ENCODE measurements at places on chromosomes 6 and 20.

GRCh38 chr6:17589406-17590096 lies 10.6 kb upstream of the FAM8A1 start:
- no peak for DNase-seq

DNA sequence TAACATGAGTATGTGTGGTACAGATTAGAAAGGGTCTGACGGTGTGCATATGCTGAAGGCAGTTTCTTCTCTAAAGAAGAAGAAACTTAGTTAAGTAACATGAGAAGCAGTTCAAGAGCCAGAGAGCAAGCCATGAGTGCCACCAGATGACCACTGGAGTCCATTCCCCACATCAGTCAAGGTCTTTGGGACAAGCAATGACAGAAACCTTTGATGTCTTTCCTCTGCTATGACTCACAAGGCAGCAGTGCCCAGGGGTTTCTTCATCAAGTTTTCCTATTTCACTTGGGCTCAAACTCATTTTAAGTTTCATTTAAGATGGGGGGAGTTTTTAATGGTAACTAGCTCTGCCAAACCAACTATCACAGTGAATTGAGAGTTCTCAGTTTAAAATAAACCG lies 303.8 kb upstream of the TBX18 start:
- DNase-seq, result no peak

- DNase-seq, result no peak
Observed at GRCh38 chr6:35359346-35359743, 17.0 kb downstream of the PPARD start.

- DNase-seq, result no peak
Observed at GRCh38 chr6:53536561-53536960, 8.3 kb downstream of the GCLC start.

DNA sequence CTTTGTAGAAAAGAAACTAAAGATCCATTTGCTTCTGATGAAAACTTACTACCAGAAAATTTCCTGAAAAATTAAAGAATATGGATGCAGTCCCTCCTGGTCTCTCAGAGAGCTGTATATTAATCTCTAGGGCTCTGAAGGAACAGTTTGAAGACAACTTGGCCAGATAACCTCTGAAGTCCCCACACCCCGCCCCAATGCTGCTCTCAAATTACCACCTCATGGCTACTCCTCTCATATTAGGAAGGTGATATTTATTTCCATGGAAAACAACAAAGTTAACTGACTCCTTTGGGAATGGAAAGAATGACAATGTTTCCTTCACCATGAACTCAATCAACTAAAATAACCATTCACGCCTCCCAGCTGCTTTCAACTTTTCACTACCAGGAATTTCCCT lies 408.4 kb upstream of the FLRT3 start:
- DNase-seq, result no peak

DNA sequence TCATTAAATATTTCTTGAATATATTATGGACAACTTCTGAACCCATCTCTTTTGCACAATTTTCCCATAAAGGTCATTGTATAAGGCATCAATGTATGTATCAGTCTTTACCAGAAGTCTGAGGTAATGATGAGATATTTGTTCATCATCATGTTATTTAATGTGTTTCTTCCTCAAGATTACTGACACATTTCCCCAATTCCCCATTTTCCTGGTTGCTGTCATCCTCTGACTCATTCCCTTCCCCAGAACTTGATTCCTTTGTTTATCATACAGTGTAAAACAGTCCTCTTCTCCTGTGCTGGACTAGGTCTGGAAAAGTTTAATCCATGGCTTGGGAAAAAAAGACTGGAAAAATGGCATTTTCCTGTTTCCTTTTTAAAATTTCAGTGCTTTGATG lies 107.9 kb upstream of the FLRT3 start:
- DNase-seq, result no peak

DNA sequence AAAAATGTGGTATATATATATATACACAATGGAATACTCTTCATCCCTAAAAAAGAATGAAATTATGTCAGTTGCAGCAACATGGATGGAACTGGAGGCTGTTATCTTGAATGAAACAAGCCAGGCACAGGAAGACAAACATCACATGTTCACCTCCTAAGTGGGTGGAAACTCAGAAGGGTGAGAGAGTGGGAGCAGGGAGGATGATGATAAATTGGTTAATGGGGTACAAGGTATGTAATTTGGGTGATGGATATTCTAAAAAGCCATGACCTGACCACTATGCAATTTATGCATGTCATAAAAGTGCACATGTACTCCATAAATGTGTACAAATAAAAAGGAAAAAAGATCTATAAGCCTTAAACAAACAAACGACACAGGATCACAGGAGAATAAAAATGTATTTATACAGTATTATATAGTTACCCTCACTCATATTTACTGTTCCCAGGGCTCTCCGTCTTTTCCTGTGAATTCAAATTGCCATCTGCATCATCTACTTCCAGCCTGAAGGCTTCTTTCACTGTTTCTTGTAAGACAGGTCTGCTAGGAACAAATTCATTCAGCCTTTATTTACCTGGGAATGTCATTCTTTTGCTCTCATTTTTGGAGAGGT lies 89.8 kb downstream of the SYNDIG1 start:
- DNase-seq, result no peak

DNA sequence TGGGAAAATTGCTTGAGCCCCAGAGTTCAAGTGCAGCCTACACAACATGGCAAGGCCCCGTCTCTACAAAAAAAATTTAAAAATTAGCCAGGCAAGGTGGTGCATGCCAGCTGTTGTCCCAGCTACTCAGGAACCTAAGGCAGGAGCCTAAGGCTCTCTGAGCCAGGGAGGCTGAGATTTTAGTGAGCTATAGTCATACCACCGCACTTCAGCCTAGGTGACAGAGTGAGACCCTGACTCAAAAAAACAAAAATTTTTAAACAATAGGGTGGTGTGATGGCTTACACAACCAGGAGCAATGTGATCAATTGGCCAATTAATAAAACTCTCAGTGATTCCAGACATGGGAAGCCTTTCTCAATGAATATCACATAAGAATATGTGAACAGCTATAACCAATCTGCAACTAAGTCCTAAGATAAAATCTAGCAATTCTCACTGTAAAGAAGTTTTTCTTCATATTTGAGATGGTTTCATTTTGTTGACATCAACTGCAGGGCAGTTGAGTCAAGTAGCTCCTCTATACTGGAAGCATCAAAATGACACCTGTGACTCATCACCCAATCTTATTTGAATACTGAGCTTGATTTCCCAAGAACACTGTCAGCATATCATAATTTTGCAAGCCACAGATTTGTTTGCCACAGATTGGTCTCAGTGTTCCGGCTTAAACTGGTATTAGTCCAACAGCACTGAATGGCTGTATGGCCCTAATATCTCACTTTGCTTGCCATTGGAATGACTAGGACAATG lies 169.0 kb upstream of the GJE1 start:
- DNase-seq, result no peak

DNA sequence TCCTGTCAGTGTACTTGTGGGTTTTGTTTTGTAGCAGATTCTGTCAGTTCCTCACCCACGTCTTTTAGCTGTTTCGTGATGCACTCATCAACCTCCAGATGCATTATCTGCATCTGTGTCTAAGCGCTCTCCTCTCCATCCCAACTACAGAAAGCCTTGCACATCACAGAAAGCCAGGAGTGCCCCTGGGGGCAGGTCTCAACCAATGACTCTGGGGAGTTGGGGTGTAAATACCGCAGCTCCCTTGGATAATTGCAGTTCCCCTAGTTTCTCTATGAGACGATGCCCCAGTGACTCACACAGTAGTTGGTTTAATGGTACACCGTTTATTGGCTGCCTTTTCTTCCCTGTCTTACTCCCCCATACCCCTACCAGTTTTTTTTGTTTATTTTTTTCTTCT lies 158.1 kb downstream of the SOX4 start:
- DNase-seq, result no peak

GRCh38 chr6:91812596-91813274 lies 1225.9 kb upstream of the MAP3K7 start:
- no peak for DNase-seq

DNA sequence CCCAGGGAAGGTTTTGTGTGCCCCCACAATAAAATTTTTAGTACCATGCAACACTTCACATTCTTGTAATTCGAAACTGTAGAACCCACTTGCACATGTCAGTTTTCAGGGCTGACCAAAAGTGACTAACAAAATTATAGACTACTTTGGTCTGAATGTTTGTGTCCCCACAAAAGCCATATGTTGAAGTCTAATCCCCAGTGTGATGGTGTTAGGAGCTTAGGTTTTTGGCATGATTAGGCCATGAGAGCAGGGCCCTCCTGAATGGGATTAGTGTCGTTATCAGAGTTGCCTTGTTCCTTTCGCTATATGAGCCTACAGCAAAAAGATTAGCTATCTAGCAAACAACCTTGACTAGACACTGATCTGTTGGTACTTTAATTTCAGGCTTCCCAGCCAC lies 49.0 kb upstream of the TENT5A start:
- DNase-seq, result no peak

DNA sequence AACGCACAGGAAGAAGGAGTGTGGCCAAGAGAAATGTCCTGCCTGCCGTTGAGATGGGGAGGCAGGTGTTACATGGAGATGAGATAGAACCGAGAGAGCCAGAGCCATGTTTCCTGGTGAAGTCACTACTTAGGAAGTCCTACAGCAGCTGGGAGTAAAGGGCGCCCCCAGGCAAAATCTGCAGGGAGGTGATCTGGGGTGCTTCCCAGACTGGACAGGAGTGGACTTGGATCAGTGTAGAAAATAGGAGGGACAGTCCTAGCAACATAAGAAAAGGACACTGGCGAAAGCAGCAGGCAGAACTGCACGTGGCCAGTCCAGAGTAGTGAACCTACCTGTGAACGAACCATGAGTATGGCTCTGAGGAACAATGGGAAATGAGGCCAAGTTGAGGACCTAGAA lies 85.3 kb downstream of the CD164 start:
- peak; percentile 63 for DNase-seq

DNA sequence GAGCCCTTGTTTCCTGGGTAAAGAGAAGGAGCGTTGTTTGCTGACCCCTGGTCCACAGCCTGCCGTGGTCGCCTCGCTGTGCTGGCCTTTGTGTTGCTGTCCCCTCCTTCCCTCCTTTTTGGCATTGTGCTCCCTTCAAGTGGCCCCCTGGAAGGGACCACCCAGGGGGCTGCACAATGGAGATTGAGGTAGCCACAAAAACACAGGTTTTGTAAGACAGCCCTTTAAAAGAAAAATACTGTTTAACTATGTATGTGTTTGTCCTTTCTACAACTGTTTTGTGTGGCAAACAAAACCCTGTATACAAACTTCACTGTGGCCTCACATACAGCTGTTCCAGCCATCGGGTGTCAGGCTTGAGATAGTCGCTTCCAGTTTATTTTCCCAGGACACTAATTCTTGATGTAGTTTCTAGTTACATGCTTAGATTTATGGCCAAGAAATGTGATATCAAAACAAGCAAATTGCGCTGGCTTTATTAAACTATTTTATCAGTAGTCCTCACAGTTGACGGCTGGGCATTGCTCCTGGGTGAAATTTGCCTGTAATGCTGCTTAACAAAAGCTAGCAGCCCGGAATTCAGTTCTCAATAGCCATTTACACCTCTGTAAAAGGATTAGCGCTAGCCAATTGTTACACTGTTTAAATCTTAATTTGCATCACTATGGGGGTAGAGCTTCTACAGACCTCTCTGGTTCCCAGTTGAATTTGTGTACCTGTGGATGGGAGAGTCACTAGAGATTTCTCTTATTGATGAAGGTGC lies 64.1 kb downstream of the KIZ start:
- peak; percentile 39 for DNase-seq

- DNase-seq, result peak; percentile 81
Observed at GRCh38 chr6:138795809-138796603, at the start of gene ECT2L. TSS of gene ECT2L (plus strand) at chr6:138796087. CDS start at chr6:138813275, 17,188 bp downstream.

DNA sequence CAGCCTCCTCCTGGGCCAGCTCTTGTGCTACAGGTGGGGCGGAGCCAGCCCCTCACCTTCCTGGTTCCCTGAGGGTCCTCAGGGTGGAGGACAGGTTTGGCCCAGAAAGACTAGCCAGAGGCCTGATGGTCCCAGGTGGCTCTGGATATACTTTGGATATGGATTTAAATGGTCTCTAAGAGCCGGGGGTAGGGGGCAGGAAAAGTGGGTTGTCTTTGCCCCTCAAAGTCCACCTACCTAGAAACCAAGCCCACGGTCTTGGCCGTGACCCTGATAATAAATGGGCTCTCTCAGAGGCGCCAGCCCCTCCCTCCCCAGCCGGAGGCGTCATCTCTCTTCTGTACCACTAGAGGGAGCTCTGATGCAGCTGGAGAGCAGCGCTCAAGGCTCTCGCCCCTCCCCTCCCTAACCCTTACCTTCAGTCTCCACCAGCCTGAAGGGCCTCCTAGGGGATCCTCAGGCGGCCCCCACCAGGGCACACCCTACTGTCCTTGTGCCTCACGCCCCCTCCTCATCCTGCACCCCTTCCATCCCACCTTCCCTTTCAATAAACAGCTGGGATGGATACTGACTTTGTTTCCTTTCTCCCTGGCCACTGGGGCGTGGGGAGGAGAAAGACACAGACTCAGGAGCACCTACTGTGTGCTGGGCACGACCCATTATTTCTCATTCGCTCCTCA lies 7.5 kb downstream of the NRSN2 start:
- peak; percentile 66 for DNase-seq

GRCh38 chr20:45042978-45043377 lies 57.9 kb downstream of the KCNS1 start:
- no peak for DNase-seq

DNA sequence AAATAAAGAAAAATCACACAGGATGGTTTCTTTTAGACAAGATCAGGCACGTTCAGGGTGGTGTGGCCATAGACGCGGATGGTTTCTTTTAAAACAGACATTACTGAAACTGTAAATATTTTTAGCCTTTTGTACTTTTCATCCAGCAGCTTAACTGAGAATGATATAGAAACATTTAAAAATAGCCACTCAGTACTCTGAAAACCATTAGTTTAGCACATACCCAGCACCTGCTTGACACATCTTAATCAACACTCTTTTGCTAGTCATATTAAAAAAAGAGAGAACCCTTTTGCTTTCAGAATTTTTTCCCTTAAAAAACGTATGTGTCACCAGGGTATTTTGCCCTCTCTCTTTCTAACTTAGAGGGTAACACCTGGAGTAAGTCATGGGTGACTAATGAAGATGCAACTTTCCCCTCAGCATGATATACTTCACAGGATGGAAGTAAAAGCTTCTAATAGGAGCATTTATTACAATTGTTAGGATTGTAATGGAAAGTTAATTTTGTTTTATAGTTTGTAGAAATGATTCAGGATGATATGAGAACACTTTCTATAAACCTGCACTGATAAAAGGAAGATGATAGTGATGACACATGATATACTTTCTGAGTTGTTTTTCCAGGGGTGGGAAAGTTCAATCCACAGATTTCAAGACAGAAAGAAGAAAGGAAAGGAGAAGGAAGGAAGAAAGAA lies 45.2 kb downstream of the BACH2 start:
- no peak for DNase-seq

- no peak for DNase-seq
Observed at GRCh38 chr20:34016736-34017135, 23.0 kb downstream of the RALY start.

All from NCI-H774 (cell line).